Stimulated activated CD4-positive, alpha-beta T cell treated with anti-CD3 and anti-CD28 coated beads, TNF-alpha, amount 100 ng/mL, for 1 hour (primary cell): ENCODE measurements at places on chromosomes 16 and 17.

- DNase-seq, result no peak
These were observed 605.5 kb upstream of the SALL1 start for GRCh38 chr16:51756447-51757123.

GRCh38 chr16:84119368-84119767 lies 2.6 kb upstream of the MBTPS1 start:
- no peak for DNase-seq

DNA sequence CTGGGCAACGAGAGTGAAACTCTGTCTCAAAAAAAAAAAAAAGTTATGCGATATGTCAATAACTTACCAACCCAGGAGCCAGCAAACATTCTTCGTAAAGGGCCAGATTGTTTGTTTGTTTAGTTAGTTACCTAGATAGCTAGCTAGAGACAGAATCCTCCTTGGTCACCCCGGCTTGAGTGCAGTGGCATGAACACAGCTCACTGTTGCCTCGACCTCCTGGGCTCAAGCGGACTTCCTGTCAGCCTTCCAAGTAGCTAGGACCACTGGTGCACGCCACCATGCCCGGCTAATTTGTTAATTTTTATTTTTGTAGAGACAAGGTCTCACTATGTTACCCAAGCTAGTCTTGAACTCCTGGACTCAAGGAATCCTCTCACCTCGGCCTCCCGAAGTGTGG lies 113.0 kb downstream of the LITAF start:
- no peak for DNase-seq

DNA sequence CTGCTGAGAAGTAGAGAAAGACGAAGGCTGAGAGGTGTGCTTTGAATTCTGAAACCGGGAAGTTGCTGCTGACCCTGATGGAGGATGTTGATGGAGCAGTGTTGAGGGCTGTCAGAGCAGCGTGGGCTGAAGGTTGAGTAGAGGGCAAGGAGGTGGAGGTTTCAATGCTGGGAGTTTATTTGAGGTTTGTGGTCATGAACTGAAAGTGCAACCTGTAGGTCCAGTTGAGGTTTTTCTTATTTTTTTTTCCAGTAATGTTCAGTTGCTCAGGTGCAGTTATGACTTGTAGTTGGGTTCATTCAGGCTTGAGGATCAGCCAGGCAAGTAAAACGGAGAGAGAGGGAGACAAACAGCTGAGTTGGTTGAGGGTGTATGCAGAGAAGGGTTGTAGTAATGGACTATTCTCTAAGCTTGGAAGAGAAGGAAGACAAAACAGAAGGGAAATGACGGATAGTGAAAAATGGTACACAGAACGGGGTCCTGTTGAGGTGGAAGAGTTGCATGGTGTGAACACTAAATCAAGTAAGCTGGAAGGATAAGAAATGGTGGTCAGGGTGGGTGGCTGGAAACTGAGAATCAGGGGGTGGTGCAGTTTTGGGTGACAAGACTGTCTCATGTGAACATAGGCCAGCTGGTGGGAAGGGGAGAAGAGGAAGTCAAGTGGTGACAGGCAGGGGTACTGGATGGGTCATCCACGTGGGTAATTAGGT lies 8.7 kb upstream of the UBE2G1 start:
- no peak for DNase-seq

GRCh38 chr16:35792516-35793285 lies 2333.3 kb downstream of the TP53TG3F start:
- no peak for DNase-seq

DNA sequence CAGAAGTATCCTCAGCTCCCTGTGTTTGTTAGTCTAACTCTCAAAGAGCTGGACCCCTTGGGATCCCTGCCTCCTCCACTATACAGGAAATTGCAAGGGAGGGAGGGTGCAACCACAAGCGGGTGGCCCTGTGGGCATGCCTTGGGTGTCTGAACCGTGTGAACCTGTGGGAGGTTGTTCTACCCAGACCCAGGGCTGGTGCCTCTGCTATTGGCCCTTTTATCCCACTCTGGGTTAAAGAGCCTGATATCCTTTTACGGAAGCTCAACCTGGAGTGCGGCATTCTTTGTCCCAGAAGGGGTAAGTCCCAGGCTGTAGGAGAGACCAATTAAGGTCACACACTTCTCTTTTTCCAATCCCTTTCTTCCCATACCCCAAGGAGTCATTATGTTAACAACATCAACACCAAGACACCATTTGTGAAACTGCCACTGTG lies 53.4 kb downstream of the ARSG start:
- no peak for DNase-seq

DNA sequence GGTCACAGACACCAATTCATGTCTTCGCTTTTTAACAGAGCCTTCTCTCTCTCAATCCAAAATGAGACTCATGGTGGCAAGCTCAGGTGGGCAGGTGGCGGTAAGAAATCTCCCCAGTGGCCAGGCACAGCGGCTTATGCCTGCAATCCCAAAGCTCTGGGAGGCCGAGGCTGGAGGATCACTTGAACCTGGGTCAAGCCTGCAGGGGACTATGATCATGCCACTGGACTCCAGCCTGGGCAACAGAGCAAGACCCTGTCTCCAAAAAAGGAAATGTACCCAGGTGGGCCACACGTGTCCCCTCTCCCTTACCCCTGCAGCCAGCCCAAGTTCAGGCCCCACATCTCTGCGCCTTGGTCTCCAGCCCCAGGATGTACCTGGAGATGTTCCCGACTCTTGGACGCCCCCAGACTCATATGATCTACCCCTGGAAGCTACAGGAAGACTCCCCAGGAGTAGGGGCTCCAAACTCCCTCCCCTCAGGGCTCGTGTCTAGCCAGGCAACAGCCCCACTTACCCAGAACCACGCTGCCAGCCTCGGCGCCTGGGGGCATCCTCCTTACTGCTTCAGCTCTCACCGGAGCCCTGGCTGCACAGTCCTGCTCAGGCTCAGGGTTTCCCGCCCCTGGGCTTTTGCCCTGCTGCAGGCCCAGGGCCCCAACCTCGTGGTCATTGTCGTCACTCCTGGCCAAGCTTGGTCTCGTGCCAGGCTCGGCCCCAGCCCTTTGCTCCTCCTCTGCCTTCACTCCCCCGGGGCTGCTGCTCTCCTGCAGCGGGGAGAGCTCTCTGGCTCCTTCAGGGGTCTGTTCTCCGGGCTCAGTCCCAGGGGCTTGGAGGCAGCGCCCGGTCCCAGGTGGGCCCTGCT lies 16.2 kb downstream of the MYLK3 start:
- DNase-seq, result no peak

DNA sequence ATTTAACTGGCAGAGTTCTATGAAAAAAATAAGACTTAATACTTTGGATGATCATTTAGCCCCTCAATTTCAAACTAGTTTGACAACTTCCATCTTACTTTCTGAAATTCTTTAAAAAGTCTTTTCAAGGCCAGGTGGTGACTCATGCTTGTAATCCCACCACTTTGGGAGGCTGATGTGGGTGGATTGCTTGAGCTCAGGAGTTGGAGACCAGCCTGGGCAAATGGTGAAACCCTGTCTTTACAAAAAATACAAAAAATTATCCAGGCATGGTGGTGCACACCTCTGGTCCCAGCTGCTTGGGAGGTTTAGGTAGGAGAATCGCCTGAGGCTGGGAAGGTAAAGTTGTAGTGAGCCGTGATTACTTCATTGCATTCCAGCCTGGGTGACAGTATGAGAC lies 154.4 kb downstream of the TANC2 start:
- no peak for DNase-seq

DNA sequence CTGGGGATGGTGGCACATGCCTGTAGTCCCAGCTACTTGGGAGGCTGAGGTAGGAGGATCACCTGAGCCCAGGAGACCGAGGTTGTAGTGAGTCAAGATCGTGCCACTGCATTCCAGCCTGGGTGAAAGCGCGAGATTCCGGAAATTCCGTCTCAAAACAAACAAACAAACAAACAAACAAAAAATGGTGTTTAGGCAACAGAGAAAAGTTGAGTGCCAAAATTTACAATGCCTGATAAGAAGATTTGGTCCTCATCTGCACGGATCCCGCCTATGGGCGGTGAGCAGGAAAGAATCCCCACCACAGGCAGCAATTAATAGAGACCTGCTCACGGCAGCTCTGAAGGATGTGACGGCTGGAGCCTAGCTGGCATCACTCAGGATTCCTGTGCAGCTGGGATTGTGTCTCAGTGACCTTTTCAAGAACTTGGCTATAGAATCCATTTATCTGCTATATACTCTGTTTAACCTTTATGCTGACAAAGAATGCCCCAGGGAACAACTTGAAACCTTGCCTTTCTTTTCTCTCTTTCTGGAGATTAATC lies 14.0 kb upstream of the TEX2 start:
- DNase-seq, result no peak

DNA sequence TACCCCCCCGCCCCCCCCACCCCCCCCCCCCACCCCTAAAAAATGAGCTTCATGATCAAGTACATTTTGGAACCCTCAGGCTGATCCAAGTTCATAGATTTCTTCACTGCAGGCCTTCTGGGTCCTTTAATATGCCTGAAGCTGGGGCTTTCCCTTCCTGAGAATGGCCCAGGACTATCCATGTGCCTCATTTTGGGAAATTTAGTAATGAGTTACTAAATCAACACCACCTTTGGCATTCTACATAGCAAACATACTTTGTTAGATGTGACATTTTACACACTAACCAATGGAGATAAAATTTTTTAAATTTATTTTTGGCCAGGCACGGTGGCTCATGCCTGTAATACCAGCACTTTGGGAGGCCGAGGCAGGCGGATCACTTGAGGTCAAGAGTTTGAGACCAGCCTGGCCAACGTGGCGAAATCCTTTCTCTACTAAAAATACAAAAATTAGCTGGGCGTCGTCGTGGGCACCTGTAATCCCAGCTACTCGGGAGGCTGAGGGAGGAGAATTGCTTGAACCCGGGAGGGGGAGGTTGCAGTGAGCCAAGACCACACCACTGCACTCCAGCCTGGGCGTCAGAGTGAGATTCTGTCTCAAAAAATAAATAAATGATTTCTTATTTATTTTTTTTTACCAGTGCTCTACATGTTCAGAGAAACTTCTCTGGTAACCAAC lies 14.0 kb downstream of the HERPUD1 start:
- DNase-seq, result no peak

DNA sequence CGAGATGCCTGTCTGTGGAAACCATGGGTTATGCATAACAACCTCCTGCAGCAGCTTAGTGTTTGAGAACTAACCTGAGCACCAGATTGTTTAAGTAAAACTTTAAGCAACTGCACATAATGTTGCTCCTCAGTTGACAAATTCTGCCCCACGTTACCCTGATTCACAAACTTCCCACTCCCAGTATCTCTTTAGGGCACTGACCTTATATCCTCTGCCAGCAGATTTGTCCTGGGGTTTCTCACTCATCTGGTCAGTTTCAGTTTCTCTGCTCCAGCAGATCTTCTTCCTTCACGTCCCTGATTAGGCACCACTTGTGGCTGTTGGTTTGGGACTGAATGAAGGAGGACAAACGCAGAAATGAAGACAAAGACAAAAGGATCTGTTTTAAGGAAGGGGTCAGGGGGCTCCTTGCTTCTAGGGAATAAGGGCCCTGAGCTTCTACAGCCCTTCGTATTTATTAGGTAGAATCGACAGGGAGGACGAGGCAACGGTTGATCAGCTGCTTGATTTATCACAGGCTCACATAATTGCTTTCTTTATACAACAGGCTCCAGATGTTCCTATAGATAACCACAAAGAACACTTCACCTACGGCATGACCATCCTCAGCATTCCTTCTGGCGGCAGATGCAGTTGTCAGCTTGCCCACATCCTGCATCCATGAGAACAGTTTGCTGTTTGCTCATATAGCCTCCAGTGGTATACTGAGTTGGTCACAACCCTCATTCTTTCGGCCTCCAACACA lies 13.5 kb upstream of the ZNF689 start:
- no peak for DNase-seq

GRCh38 chr16:85396879-85397871 lies 215.9 kb upstream of the GSE1 start:
- no peak for DNase-seq

- no peak for DNase-seq
These were observed 124.8 kb upstream of the ERCC4 start for GRCh38 chr16:13795131-13795530.

DNA sequence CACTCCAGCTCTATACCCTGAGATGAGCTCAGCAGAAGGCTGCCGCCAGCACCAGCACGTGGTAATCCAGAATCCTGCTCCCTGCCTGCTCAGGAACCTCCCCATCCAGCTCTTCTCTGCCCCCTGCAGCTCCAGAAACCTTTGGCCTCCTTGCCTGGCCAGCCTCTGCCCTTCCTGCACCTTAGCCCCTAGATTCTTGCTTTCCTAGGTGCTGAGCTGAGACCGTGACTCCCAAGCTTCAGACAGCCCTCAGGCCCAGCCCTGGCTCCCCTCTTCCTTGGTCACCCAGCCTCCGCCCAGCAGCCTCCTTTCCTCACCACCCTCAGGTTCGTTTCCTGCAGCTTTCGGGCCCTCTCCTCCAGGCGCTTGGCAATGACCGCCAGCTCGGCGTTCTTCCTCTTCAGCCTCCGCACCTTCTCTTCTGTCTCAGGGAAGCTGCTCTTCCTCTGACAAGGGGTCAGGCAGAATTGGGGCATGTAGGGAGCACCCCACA lies 2.6 kb downstream of the TSPOAP1 start:
- no peak for DNase-seq

DNA sequence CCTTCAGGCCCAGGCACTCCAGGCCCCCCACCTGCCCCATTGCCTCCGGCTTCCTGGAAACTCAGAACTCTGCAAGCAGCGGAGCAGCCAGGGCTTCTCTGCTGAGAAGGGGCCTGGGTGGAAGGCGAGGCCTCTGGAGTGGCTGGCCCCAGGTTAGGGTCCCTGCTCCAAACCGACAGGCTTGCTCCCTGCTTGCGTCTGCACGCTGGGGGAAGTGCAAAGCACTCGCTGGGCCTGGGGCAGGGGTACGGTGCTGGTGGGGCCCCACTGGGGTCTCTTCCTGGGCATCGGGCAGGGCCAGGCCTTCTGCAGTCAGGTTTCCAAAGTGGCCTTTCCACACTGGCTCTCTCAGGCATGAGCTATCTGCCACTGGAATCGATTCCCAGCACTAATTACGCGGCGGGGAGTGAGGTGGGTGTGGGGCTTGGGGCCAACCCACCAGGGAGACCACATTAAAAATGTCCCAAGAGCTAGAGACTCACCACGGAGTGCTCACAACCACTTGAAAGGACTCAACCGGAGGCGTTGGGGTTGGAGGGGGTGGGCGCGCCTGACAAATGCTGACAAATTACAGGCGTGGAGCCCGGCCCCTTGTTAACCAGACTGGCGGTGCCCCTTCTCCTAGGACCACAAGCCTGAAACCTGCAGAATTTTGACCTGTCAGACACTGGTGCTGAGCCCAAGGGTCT lies 17.9 kb downstream of the FAM83G start:
- no peak for DNase-seq

GRCh38 chr16:85391769-85392583 lies 221.1 kb upstream of the GSE1 start:
- DNase-seq, result no peak

- no peak for DNase-seq
These were observed 14.7 kb downstream of the ABR start for GRCh38 chr17:1164935-1165556.

DNA sequence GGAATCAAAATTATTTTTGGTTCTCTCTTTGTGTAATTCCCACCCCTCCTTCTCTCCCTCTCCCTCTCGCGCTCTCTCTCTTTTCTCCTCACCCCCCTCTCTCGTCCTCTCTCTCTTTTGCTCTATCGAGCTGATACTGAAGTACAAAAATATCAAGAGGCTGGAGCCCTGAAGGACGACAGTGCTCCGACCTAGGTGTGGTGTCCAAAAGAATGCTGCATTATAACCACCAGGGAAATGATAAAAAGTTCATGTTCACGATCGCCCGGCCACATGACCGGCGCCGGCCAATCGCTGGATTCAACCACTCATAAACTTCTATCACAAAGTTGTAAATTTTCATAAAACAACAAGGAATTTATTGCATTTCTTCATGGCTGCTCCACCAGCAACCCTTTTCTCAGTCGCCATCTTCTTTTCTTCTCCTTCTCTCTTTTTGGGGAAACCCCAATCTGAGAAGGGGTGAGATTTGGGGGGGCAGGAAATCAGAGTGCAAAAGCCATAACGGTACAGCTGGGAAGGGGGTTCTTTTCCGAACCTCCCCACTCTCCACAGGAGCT lies at the start of gene HOXB6:
TSS of gene HOXB6 (minus strand) at position 217 of the 560 bp plus-strand sequence. CDS start 6,836 bp downstream, outside the sequence.
- DNase-seq, result no peak
